ENCODE measurements at places on chromosomes 2 and 18.

DNA sequence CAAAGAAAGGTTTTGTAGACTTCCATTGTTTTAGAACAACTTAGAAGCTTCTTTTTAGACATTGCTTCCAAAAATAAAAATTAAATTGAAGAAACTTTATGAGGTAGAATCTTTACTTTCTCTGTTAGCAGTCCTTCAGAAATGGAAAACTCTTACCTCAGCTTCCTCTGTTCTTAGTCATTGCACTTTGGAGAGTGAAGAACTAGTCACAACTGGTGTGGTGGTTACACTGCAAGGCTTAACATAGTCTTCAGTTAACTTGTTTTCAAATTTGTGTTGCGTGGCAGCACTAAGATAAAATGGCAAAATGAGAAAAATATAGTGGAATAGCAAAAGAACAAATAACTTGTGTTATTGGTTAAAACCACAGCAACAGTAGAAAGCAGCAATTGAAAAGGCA, 332.6 kb downstream of the KIAA1328 start:
- no peak for DNase-seq

DNA sequence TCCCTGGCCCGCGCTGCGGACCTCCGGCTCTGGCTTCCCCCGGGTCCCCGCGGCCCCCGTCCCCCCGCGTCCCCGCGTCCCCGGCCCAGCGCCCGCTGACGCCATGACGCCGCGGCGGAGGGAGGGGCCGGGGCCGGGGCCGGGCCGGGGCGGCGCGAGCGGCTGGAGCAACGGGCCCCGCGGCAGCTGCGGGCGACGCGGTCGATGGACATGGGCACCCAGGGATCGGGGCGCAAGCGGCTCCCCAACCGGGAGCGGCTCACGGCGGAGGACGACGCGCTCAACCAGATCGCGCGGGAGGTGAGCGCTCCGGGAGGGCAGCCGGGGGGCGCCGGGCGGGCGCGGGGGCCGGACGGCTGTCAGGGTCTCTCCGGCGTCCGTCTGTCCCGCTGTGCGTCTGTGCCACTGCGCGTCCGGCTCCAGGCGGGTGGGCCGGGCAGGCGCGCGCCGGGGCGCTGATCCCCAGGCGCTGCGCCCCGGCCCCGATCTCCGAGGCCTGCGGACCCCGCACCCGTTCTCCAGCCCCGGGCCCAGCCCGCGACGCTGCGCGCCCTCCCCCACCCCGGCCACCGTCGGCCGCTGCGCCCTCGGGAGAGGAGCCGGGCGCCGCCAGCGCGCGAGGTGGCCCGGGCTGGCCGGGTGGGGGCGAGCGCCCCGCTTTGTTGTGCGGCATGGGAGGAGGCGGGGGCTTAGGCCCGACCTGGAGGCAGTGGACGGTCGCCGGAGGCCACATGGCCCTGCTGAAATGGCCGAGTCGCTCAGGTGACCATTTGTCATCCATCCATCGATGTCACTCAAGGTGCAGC, at the start of gene LRRFIP1:
Gene LRRFIP1, plus strand, starts transcription at position 147 of the 806 bp plus-strand sequence. Its CDS starts 58 bp downstream, at position 205.
- DNase-seq = peak; percentile 20

GRCh38 chr2:176854062-176854461, 358.5 kb upstream of the HNRNPA3 start:
- DNase-seq = no peak

DNA sequence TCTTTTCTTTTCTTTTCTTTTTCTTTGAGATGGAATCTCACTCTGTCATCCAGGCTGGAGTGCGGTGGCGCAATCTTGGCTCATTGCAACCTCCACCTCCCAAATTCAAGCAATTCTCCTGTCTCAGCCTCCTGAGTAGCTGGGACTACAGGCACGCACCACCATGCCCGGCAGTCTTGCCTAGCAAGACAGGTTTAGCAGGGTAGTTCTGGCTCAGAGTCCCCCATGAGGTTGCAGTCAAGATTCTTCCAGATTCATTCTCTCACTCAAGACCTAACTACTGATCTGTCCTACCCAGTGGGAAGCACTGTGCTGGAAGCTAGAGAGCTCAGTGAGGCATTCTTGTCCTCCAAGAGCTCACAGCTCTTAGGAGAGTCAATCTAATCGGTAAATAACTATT, 17.6 kb upstream of the ZAP70 start:
- no peak for DNase-seq

- peak; percentile 90 for DNase-seq
Measured at GRCh38 chr2:238438856-238439849, 12.4 kb downstream of the ASB1 start.

DNA sequence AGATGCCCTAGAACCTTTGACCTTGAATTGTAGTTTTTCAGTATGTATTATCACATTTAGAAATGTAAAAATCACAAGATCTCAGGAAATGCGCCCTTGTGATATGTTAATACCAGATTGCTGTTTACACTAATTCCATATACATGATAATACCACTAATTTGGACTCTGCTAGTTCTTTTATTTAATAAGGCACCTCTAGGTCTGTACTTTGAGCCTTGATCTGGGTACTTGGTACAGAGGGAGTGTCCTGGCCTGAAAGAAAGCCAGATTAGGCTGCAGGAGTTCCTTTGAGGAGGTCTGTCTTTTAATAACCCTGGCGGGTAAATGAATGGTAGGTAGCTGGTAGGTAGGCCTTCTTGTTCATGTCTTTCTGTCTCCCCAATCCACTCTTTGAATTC, 26.3 kb downstream of the PLEKHA3 start:
- DNase-seq = no peak

- DNase-seq = no peak
Measured at GRCh38 chr2:44181648-44182047, 13.0 kb downstream of the PPM1B start.

DNA sequence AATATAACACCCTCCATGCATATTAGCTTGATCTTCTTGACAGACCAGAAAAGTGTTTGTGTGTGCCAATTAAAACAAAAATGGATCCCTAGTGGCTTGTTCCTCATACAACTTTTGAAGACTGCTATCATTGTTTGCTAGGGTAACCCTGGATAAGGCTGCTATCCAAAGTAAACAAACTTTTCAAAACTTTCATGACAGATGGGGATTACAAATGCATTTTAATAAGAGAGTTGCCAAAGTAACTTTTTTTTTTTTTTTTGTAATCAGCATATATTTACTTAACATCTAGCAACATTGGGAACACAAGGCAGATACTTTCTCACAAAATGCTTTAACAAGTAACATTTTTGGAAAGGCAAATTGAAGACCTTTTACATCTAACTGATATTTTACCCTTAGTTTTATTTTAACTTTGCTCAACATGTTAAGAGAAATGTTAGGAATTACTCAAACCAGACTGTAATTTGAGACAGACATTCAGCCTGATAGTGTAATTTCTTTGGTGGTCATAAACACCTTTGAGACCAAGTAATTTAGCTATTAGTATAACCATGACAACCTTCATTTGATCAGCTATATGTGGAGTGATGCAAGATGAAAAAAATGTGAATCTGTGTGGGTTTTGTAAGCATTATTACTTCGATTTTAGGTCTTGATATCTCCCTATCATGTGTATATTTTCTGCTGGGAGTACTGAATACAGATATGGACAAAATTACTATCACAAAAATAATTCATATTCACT, 300.9 kb downstream of the ARHGAP15 start:
- no peak for DNase-seq

DNA sequence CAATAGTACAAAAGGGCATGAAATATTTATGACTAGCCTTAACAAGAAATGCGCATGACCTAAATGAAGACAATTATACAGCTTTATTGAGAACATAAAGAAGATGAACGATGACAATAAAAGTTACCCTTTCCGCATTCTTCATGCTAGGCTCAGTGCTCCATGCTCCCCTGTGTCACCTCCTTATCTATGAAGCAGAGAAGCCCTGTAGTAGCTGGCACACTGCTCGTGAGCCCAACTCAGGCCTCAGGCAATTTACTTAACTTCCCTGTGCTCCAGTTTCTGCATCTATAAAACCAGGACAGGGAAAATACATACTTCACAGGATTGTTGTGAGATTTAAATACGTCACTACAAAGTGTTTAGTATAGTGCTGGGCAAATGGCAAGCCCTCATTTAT, 34.5 kb upstream of the NABP1 start:
- DNase-seq = no peak

GRCh38 chr2:174053355-174054151, 88.4 kb upstream of the SP3 start:
- no peak for DNase-seq

DNA sequence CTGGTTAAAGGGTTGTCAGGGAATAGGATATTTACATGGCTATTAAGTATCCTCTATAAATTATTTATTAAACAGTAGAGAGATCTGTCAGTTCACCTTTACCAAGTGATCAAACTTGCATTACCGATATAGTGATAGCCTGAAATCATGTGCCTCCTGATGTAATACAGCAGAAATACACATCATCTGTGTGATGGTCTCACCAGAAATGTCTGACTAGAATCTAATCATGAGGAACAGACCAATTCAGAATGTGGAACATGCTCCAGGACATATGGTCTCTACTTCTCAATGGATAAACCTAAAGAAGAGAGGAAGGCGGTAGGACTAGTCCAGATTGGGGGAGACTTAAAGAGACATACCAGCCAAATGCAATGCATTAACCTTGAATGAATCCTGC, 6.2 kb downstream of the VPS54 start:
- no peak for DNase-seq

GRCh38 chr2:28447943-28448792, 47.7 kb upstream of the PLB1 start:
- DNase-seq = peak; percentile 45

DNA sequence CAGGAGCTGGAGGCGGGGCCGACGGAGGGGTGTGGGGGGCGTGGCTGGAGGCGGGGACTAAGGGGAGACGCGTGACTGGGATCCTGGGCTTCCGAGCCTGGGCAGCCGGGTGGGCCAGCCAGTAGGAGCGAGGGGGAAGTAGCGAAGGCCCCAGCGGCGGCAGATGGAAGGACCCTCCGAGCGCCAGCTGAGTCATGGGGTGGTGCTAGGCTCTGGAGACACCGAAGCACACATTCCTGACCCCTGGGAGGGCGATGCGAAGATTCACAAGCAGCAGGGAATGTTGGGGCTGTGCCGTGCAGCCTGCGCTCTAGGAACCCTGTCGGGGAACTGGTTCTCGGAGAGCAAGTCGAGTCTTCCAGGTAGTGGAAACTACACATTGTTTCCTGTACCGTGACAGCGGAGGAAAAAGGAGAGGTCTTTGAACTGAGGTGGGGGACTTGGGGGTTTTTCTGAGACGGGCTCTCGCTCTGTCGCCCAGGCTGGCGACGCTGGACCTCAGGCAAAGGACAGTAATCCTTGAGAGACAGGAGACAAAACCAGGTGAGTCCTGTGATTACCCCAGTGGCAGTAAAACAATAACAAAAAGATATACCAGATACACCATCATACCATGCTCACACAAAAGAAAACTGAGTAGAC, 650 bp upstream of the AFG3L2 start:
- no peak for DNase-seq

DNA sequence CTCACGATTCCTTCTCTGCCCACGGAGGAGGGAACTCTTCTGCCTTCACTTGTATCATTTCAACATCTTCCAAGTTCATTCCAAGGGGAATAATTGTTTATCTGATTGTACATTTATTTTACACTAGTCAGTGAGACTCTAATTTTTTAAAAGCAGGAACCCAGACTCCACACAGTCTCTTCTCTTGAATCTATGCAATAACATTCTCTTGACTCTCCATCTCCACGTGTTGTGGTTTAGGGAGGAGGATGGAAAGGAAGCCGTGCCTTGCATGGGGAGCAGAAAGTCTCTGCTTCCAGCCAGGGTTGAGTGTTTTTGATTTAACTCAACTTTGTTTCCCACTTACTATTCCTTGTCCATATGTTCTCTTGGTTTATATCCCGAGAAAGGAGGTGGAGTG, 131.1 kb upstream of the RIOK3 start:
- DNase-seq = no peak

GRCh38 chr2:61018318-61018755, 282 bp upstream of the PUS10 start:
- DNase-seq = peak; percentile 12

DNA sequence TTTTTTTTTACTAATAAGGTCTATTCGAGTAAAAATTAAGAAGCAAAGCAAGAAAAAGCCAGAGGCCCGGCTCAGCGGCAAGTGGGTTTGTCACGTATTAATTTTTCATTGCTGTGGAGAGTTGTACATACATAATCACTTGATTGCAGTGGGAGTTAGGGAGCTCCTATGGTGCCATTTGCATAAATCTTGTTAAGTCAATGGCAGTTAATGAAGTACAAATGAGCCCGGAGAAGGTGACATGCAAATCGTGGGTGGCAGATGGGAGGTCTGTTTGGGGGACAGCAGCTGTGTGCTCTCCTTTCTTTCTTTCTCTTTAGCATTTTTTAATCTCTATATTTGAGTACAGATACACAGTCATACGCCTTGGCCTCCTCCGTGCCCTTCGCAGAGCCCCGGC, 317.0 kb downstream of the AGAP1 start:
- DNase-seq = no peak

- no peak for DNase-seq
Measured at GRCh38 chr2:183232161-183232865, 108.1 kb downstream of the NUP35 start.

GRCh38 chr2:142872882-142873724, 4.4 kb upstream of the KYNU start:
- DNase-seq = peak; percentile 20

- no peak for DNase-seq
Measured at GRCh38 chr2:39213015-39213414, 30.8 kb downstream of the CDKL4 start.

- no peak for DNase-seq
Measured at GRCh38 chr2:237251986-237252385, 162.0 kb downstream of the COL6A3 start.

- no peak for DNase-seq
Measured at GRCh38 chr2:235694721-235695601, 201.1 kb downstream of the AGAP1 start.

DNA sequence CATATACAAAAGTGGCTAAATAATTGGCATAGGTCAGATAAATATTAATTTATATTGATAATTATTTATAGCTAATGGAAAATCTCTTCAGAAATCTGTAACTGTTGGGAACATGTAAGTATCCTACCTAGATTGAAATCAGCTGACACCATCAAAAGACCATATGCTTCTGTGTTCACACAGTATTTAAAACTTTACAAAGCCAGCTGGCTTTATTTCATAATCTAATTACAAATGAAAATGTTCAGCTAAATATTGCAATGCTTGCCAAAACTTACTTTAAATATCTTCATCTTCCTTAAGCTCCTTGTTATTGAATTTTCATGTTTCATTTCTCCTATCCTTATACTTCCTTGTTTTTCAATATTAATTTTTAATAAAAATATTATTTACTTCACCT, 190.9 kb upstream of the DOK6 start:
- DNase-seq = no peak
